H9 (cell line): ENCODE measurements at places on chromosomes 13 and 19.
A peak's percentile ranks its signal among the peaks of the same experiment; 100 is the strongest.

DNA sequence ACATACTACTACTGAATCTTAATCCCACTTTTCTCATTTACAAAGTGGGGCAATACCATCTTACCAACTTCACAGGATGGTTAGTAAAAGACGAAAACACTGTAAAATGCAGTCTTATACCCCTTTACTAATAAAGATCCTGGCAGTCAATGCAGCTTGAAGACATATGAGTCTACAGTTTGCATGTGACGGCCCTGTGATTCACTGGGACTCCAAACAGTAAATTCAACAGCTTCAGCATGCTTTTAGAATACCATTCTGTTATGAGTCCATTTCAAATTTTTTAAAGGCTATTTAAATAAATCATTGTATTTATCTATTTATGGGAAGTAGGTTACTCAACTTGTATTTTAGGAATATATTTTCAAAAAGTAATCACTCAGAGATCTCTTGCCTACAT, 629.1 kb downstream of the LIG4 start:
- no peak overlapping the region for H3K4me3 ChIP-seq
- H3K4me1 ChIP-seq, result no peaks in the 10 kb centered on the region
- no peaks in the 10 kb centered on the region for H3K36me3 ChIP-seq
- H3K27me3 ChIP-seq, result no peaks in the 10 kb centered on the region

GRCh38 chr13:97502706-97503105, 68.7 kb downstream of the RAP2A start:
- H3K27me3 ChIP-seq, result no peaks in the 10 kb centered on the region
- peaks cover 2% of the 10 kb centered on the region; the same call in 1 of the 2 replicates for H3K4me1 ChIP-seq
- H3K27ac ChIP-seq, result no peak overlapping the region
- no peak for DNase-seq
- H3K36me3 ChIP-seq, result no peaks in the 10 kb centered on the region

GRCh38 chr19:1794424-1795172, 17.5 kb downstream of the ATP8B3 start:
- H3K4me3 ChIP-seq, result no peak overlapping the region
- DNase-seq, result peak; percentile 83
- H3K36me3 ChIP-seq, result no peaks in the 10 kb centered on the region
- no peaks in the 10 kb centered on the region for H3K27me3 ChIP-seq

- no peaks in the 10 kb centered on the region for H3K27me3 ChIP-seq
- no peak overlapping the region for H3K4me3 ChIP-seq
- no peaks in the 10 kb centered on the region for H3K36me3 ChIP-seq
- H3K4me1 ChIP-seq, result peaks cover 2% of the 10 kb centered on the region; the same call in 1 of the 2 replicates
These were observed 99.6 kb upstream of the MBNL2 start for GRCh38 chr13:97122381-97122996.

DNA sequence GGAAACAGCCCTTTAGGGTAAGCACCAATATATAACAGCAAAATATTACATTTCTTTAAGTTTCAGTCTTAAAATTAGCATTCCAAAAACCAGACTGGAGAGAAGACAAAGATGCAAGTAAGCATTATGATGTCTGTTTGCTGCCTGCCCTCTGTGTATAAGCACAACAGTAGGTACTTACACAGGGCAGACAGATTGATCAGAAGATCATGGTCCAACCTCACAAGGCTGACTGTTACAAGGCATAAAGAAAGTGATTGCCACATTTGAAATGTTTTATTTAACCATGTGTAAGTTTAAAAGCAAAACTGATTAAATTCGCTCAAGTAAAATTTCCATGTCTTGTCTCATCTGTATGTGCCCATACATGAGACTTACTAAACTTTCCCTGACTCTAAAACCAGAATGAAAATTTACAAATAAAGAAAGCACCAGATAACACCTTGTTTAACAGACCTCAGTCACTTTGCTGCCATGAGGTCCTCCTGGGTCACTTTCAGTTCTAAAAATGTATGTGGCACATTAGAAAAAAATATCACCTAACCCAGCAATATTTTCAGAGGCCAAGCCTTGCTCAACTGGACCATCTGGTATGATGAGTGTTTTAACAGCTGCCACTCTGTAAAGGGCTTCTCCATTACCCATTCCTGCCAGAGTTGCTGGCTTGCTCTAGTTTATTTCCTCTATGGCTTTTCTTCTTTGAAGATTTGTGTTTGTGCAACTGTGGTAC, 297.0 kb downstream of the RBM26 start:
- no peaks in the 10 kb centered on the region for H3K4me1 ChIP-seq
